ENCODE measurements at places on chromosomes 13 and 19.

GRCh38 chr19:50362656-50363424, 2.6 kb downstream of the NAPSA start:
- no peak for DNase-seq

DNA sequence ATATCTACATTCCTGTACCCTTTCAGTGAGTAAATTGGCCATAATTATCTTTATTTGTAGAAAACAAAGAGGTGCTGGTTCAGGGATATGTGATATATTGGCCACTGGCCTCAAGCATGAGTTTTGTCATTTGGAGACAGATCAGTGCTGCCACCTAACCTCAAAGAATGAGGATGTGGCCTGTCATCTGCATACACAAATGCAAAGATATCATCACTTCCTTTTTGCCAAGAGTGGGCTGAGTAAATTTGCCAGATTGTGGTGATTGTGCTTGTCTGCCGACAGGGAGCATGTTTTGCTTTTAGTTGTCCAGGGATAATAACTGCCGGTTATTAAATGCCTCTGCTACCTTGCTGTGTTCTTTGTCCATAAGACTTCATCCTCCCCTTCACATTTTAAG, 44.2 kb downstream of the WASF3 start:
- no peak for DNase-seq

DNA sequence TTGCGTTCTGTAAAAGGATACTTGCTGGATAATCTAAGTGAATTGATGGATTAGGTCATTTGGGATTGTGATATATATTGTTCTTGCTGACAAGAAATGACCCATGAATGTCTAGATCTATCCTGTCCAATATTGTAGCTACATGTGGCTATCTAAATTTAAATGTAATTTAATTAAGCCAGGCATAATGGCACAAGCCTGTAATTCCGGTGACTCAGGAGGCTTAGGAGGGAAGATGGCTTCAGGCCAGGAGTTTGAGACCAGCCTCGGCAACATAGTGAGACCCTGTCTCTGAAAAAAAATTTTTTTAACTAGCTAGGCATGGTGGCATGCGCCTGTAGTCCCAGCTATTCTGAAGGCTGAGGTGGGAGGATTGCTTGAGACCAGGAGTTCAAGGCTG, 39.3 kb upstream of the AKAP11 start:
- no peak for DNase-seq

DNA sequence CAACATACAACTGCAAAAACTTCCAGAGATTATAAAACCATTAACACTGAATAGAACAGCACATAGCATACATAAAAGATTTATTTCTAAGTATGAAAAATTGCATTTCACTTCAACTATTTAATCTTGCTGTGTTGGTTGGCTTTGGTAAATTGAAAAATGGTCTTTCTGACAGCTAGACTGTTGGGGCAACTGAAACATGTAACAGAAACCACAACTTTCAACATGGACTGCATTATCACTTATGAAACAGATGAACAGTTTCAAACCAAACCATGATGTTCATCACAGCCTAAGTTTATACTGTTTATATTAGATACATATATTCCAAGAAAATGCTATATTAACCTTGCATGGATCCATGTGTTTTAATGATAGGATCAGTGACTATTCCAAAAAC, 324.1 kb upstream of the PCDH9 start:
- DNase-seq: no peak

- no peak for DNase-seq
These were observed 190.4 kb upstream of the SOX1 start for GRCh38 chr13:111876506-111876905.

DNA sequence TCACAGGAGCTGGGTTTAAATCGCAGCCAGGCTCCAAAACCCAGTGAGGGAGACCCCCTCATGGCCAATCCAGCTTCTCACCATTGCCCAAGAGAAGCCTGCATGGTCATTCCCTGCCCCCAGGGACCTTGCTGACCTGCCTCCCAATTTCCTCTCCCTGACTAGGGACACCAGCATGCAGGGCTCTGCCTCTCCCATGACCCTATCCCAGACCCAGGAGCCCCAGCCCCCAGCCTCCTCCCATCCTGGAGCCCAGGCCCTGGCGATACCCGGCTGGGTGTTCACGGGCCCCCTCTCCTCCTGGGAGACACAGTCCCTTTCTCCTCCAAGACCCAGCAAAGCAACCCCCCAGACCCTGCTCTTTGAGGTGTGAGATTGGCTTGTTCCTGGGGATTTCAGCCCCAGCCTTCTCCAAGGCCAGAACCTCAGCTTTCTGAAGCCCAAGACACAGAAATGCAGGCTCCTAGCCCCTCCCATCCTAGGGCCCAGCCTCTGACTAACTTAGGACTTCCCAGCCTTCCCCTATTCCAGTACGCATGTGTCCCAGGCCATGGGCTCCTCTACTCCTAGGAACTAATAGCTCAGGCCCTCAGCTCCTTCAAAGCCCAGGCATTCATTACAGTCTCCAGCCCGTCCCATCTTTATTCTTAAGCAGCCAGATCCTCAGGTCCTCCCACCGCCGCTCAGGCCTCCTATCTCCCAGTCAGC, 1.1 kb downstream of the GYS1 start:
- no peak for DNase-seq

DNA sequence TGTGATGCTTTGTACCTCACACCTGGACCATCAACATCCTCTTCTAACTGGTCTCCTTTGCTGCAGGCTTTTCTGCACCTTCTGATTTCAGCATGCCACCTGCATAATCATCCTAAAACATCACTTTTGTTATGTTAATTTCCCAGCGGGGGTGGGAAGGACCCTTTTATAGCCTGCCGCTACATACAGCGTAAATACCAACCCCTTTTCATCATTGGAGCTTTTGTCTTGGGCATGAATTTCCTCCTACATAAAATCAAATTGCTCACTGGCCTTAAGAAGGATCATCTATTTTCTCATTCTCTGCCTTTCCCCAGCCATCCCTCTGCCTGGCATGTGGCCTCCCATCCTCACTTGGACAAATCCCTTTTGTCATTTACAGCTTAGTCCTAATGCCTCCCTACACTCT, 124.7 kb downstream of the RBM26 start:
- DNase-seq: no peak

GRCh38 chr19:46513461-46514236, 18.0 kb upstream of the PNMA8B start:
- peak; percentile 55 for DNase-seq

DNA sequence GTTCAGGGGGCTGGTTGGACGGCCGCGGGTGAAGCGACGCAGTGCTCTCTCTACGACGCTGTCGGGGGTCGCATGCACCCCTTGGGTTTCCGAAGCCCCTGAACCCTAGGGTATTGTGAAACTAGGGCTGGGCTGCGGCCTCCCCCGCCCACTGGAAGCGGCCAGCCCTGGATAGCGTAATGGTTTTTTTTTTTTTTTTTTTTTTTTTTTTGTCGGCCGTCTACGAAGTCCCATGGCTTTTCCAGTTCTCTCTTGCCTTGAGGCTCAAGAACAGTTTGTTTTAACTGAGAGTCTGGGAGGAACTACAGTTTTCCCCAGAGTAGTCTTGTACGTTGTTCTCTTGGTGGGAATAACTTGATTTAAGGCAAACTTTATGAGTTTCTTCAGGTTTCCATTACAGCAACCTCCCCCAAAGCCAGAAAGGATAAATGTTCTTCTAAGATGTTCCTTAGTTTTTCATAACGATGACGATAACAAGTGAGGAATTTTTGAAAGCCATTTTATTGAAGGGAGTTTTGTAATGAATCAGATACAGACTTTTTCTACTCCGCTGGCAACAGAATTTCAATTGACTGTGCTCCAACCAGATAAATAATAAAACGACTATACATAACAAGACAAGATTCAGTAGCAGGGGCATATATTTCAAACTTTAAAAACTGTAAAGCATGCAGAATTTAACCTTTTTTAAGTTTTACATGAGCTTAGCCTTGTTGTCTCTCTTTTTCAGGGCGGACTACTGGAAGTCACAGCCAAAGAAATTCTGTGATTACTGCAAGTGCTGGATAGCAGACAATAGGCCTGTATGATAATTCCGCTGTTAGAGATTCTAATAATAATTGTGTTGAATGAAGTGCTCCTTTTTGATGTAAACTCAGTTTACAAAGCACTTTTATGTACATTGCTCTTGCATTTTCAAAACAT, 867 bp downstream of the WBP4 start:
- DNase-seq: peak; percentile 17

- no peak for DNase-seq
These were observed 33.0 kb downstream of the OLFM2 start for GRCh38 chr19:9903336-9903735.

DNA sequence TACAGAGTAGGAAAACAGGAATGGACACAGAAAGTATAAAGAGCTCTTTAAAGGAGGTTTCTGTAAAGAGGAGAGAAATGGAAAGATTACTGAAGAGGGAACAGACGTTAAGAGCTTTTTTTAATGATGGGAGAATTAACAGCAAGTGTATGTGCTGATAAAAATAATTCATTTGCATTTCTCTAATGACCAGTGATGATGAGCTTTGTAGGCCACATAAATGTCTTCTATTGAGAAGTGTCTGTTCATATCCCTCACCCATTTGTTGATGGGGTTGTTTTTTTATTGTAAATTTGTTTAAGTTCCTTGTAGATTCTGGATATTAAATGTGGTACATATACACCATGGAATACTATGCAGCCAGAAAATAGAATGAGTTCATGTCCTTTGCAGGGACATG, 40.0 kb downstream of the MYO16 start:
- DNase-seq: no peak

DNA sequence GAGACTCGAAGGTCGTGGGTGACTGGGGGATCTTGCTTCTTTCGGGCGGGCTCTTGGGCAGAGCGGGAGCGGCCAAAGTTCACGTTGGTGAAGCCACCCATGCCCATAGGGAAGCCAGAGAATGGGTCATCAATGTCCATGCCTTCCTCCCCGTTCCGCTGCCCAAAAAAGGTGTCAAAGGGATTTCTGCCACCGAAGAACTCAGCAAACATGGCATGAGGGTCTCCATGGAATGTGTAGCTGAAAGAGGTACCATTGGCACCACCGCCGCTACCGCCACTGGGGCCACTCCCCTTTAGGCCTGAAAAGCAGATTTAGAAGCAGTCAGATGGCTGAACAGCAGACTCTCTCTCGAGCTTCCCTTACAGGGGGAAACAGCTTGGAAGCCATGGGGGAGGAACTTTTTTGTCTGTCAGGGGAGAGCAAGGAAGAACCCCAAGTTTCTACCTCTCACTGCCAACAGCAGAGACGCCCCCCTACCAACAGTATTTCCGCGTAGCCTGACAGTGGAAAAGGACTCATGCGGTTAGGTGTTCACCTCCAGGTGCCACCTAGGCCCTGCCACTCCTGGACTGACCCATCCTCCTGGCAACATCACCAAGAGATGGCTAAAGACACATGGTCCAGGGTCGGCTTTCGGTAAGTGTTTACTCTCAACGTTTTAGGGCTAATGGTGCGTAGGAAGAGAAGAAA, 1.3 kb downstream of the DNAJB1 start:
- DNase-seq: no peak

- no peak for DNase-seq
These were observed 38.5 kb upstream of the TFDP1 start for GRCh38 chr13:113545931-113546516.

DNA sequence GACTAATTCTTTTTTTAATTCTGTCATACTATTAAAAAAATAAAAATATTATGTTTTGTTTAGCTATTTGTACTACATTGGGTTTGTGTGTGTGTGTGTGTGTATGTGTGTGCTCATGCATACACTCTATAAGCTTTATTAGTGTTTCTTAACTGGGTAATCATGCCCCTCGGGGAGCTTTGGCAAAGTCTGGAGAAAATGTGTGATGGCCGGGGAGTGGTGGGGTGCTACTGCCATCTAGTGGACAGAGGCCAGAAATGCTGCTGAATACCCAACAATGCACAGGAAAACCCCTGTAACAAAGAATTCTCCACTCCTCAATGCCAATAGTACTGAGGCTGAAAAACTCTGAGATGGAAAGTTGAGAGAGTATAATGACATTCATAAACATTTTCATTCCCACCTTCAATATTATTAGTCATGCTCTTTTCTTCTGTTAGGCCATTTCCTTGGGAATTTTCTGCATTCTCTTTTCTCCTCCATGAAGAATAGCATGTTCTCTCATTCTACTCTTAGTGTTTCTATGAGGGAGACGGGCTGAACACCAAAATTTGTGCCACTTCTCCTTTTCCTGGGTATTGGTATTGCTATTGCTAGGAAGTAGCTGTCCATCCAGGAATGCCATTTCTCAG, 157.3 kb downstream of the DNAJC3 start:
- no peak for DNase-seq

GRCh38 chr13:46369506-46370277, 17.4 kb downstream of the RUBCNL start:
- no peak for DNase-seq

- DNase-seq: no peak
These were observed 1.1 kb downstream of the LNX2 start for GRCh38 chr13:27619093-27619727.

- DNase-seq: no peak
These were observed 27.2 kb downstream of the PBX4 start for GRCh38 chr19:19591133-19591825.

GRCh38 chr13:64371461-64371860, 2858.7 kb downstream of the PCDH9 start:
- DNase-seq: no peak

- DNase-seq: no peak
These were observed 36.4 kb upstream of the STARD13 start for GRCh38 chr13:33321686-33322542.

- DNase-seq: no peak
These were observed 17.7 kb downstream of the LRRC4B start for GRCh38 chr19:50550594-50550966.

DNA sequence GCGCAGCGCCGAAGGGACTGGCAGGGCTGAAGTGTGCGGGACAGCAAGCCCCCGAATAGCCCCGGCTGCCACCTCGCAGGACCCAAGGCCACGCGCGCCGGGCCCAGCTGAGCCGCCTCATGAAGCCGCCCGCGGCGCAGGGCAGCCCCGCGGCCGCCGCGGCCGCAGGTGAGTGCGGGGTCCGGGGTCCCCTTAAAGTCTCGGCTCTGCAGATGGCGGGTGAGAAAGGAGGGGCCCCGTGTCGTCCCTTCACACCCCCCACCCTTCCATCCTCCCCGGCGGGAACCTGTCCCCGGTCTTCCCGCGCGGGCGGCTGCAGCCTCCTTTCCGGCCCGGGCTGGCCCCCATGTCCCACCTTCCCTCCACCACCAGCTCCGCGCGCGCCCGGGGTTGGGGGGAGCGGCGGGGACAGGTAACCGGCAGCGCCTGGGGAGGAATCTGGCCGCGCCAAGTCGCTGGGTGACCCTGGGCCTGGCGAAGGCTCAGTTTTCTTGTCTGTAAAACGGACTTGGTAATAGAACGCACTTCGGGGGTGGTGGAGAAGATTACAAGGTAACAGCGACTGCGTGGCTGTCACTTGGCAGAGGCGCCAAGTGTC, 338 bp downstream of the RGCC start:
- no peak for DNase-seq

DNA sequence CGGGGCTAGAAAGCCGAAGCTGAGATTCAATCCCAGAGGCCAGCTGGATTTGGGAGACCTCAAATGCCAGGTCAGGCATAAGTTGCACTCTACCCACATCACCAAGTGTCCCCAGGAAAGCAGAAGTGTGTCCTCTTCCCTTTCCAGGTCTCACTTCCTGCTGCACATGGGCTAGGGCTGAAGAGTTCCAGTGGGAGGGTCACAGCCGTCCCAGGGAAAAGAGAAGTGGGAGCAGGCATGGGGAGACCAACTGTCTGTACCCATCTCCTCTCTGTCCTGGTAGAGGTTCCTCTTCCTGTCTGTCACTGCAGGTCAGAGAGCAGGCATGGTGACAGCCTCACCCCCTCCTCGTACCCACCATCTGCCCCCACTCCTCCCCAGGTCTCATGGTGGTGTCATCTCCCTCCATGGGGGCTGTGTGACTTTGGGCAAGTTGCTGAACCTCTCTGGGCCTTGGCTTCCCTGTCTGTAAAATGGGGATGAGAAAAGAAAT, 14.8 kb downstream of the AXL start:
- DNase-seq: no peak
